Upper lobe of left lung (tissue), 6 donors: ENCODE measurements at places on chromosomes 12 and 14.

GRCh38 chr12:52212701-52213563 lies 20.1 kb upstream of the KRT7 start:
- DNase-seq: no peak
- no peaks in the 10 kb centered on the region for H3K27me3 ChIP-seq
- peak overlapping the region; percentile 70 for H3K27ac ChIP-seq
- no peak overlapping the region for H3K4me3 ChIP-seq
- H3K36me3 ChIP-seq: no peaks in the 10 kb centered on the region

DNA sequence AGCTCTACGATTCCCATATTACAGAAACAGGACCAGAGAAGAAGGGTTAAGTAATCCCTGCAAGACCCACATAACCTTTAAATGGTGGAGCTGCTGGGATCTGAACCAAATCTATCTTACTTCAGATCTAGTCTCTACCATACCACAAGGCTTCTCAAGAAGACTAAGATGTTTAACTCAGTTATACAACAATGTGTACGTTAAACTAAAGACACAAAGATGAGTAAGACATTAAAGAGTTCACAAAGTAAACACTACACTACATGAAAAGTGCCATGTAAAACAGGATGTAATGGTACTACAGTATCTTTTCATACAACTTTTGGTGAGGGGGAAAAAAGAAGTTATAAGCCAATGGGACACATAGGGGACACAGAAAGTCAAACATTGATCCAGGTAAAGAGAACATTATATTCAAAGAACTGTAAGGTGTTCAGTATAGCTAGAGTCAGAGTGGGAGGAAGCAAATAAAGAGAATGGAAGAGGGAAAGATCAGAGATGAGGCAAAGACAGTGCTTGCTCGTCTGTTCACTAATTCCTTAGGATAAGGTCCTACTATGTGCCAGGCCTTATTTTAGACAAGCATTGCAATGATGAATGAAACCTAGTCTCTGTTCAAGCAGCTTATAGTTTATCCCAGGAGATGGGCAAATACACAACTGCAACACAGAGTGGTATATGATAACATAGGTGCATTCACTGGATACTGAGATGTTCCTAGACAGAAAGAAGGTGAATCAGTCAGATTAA lies 7.7 kb downstream of the TMED10 start:
- no peaks in the 10 kb centered on the region for H3K36me3 ChIP-seq
- DNase-seq: no peak
- peaks cover 49% of the 10 kb centered on the region for H3K4me1 ChIP-seq
- no peaks in the 10 kb centered on the region for H3K27me3 ChIP-seq
- H3K27ac ChIP-seq: no peak overlapping the region
- H3K4me3 ChIP-seq: no peak overlapping the region

DNA sequence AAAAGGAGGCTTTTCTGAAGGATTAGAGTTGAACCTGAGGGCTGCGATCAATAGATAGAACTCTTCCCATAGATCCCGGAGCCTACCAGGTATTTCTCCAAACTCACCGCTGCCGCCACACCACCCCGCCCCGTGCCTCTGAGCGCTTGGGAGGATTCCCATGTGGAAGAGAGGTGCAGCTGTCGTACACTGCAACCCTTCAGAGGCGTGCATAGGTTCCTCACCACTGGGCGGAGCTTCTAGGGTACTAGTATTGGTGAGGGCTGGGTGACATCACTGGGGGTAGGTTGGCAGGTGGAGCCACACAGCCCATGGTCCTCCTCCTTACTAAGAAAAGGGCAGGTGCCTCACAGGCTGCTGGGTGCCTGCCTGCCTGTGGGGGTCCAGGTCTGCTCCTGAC lies 127.0 kb downstream of the TSPAN9 start:
- DNase-seq: no peak
- H3K4me3 ChIP-seq: no peak overlapping the region
- no peaks in the 10 kb centered on the region for H3K27me3 ChIP-seq
- H3K36me3 ChIP-seq: no peaks in the 10 kb centered on the region
- peaks cover 56% of the 10 kb centered on the region for H3K4me1 ChIP-seq

- DNase-seq: peak; percentile 60
- no peaks in the 10 kb centered on the region for H3K36me3 ChIP-seq
- no peak overlapping the region for H3K27ac ChIP-seq
- H3K4me3 ChIP-seq: no peak overlapping the region
Measured at GRCh38 chr14:74949191-74949601, 6.2 kb downstream of the PGF start.

GRCh38 chr12:57272337-57273151 lies 21.6 kb upstream of the STAC3 start:
- no peak overlapping the region for H3K27ac ChIP-seq
- H3K36me3 ChIP-seq: peaks cover 56% of the 10 kb centered on the region
- H3K4me1 ChIP-seq: no peaks in the 10 kb centered on the region
- H3K27me3 ChIP-seq: no peaks in the 10 kb centered on the region
- no peak for DNase-seq
- H3K4me3 ChIP-seq: no peak overlapping the region

DNA sequence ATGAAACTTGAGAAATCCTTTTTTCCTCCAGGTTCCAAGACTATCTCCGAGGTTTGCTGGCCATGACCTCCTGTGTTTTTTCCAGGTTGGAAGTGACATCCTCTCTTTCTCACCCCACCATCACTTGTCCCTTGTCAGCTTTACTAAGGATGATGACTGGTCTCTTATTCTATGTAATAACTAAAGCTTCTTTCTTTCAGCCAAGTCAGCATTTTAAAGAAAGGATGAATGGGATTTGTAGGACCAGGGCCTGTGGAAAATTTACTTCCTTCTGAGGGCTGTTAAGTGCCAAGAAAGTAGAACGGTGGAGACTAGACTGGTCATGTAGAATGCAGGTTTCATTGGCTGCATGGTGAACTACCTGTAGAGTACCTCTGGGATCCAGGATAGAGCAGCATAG lies 73.6 kb downstream of the FIGNL2 start:
- no peak for DNase-seq
- H3K27ac ChIP-seq: no peak overlapping the region
- no peaks in the 10 kb centered on the region for H3K4me1 ChIP-seq
- H3K27me3 ChIP-seq: no peaks in the 10 kb centered on the region
- H3K36me3 ChIP-seq: no peaks in the 10 kb centered on the region

DNA sequence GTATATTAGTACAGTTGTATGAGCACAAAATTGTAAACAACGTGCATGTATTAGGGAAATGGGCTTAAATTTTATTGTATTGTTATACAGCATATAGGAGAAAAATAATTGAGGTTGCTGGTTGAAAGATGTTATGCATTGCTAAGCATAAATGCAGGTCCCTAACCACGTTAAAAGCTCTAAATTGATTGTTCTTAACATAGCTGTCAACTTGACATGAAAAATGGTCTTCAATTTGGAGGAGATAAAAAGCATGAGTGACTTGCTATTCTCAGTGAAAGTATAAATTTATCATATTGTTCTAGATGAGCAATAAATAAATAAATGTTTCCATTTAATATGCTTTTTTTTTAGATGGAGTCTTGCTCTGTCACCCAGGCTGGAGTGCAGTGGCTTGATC lies 506.6 kb upstream of the ATXN7L3B start:
- no peaks in the 10 kb centered on the region for H3K36me3 ChIP-seq
- DNase-seq: no peak
- H3K4me3 ChIP-seq: no peak overlapping the region
- no peak overlapping the region for H3K27ac ChIP-seq
- H3K4me1 ChIP-seq: no peaks in the 10 kb centered on the region

GRCh38 chr14:66284346-66284745 lies 201.8 kb upstream of the CCDC196 start:
- no peaks in the 10 kb centered on the region for H3K36me3 ChIP-seq
- H3K4me1 ChIP-seq: no peaks in the 10 kb centered on the region
- no peaks in the 10 kb centered on the region for H3K27me3 ChIP-seq
- H3K27ac ChIP-seq: no peak overlapping the region
- H3K4me3 ChIP-seq: no peak overlapping the region

DNA sequence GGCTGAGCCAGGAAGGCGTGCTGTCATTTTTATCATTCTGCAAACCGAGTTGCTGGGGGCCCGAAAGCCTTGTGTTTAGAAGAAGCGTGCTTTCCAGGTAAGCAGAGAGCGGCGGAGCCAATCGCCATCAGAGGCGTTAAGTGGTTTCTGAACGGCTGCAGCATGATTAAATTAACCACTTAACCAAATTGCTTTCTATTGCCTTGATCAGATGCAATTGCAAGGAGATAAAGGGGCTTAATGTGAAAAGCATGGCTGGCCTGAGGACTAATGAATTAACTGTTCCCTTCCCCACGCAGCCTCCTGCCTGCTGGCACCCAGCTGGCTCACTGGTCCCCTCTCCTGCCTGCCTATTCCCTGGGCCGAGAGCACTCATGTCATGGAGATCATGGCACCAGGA lies 36.6 kb upstream of the CHGA start:
- H3K27me3 ChIP-seq: no peaks in the 10 kb centered on the region
- H3K36me3 ChIP-seq: no peaks in the 10 kb centered on the region
- no peak overlapping the region for H3K4me3 ChIP-seq
- no peaks in the 10 kb centered on the region for H3K4me1 ChIP-seq

DNA sequence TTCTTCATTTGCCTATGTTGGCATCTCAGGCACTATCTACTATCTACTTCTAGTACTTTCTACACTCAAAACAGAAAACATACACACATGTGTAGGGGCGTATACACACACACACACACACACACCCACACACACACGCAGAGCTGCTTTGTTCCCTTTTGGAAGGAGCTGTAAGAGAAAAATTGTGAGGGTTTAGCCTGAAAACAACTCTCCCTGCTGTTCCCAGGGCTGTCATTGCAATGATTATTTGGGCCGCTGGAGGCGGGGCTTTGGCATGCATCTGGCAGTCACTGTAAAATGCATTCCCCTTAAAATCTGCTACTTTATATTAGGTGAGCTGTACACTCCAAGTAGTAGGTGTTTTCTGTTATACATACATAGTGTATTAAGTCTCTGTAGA lies 29.1 kb upstream of the SLC38A2 start:
- no peak for DNase-seq
- H3K27ac ChIP-seq: no peak overlapping the region
- no peaks in the 10 kb centered on the region for H3K36me3 ChIP-seq
- no peak overlapping the region for H3K4me3 ChIP-seq

DNA sequence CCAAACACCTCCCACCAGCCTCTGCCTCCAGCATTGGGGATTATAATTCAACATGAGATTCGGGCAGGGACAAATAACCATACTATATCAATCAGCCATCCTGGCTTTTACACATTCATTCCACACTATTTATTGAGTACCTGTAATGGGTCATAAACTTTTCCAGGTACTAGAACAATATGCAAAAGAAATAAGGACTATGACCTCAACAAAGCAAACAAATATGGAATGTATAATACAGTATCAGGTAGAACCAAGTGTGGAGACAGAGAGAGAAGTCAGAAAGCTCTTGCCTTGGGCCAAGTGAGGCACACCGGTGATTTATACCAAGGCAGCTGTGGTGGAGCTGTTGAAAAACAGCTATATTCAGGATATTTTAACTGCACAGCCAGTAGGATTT lies 116.3 kb downstream of the TSPAN8 start:
- H3K4me3 ChIP-seq: no peak overlapping the region
- no peak overlapping the region for H3K27ac ChIP-seq
- no peaks in the 10 kb centered on the region for H3K27me3 ChIP-seq
- DNase-seq: no peak
- no peaks in the 10 kb centered on the region for H3K36me3 ChIP-seq

DNA sequence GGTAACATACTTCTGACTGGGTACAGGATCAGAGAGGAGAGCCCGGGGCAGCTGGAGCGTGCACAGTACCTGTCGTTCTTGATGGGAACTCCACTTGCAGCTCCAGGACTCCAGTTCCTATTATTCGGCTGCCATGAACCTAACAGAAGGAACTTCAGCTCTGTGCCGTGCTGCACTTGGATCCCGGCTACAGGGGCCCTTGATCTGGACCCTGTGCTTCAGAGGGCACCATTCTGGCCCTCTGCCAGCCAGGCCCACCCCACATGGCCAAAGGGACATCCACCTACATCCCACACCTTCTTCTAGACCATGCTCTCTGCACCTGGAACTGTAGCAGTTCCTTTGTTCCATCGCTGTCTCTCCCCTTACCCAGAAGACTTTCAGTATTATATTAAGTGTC lies 58.2 kb downstream of the PAX9 start:
- H3K27me3 ChIP-seq: no peaks in the 10 kb centered on the region
- H3K36me3 ChIP-seq: no peaks in the 10 kb centered on the region
- H3K27ac ChIP-seq: no peak overlapping the region
- H3K4me1 ChIP-seq: no peaks in the 10 kb centered on the region
- DNase-seq: no peak
- H3K4me3 ChIP-seq: no peak overlapping the region

DNA sequence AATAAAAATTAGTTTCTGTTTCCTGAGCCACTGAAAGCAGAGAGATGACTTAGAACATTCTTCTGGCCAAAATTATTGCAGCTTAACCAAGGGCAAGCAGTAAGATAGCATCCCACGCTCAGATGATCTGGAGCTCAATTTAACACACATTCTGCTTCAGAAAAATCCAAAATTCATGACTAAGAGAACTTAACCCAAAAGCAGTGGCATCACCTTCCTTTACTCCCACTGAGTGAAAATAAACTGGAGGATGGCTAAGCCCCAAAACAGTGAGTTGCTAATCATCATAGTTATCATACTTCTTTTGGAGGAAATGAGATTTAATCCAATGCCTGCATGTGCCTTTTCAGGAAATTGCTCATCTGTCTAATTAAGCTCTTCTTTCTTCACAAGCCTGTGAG lies 195.4 kb downstream of the DUSP6 start:
- H3K4me3 ChIP-seq: no peak overlapping the region
- no peak overlapping the region for H3K27ac ChIP-seq

DNA sequence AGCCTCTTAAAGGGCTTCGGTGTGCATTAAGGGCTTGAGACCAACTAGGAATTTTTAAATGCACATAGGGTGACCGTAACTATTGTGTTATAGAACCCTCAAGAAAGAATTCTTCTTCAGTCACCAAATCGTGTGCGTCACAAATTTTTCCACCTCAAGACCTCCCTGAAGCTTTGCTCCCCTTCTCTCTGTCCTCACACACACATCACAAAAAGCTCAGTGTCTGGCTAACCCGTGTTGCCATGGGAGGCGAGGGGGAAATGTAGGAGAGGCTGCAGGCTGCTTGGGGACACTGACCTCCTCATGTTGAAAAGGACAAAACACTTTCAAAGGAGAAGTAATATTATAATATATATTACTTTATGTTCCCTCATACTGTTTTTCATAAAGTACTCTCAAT lies 10.6 kb downstream of the SSPN start:
- no peak overlapping the region for H3K27ac ChIP-seq
- H3K27me3 ChIP-seq: no peaks in the 10 kb centered on the region
- H3K36me3 ChIP-seq: no peaks in the 10 kb centered on the region
- H3K4me1 ChIP-seq: no peaks in the 10 kb centered on the region
- DNase-seq: no peak
- H3K4me3 ChIP-seq: no peak overlapping the region

GRCh38 chr12:131210506-131211339 lies 257.0 kb downstream of the ADGRD1 start:
- DNase-seq: peak; percentile 14
- no peak overlapping the region for H3K27ac ChIP-seq
- no peaks in the 10 kb centered on the region for H3K4me1 ChIP-seq
- no peak overlapping the region for H3K4me3 ChIP-seq
- no peaks in the 10 kb centered on the region for H3K36me3 ChIP-seq
- H3K27me3 ChIP-seq: no peaks in the 10 kb centered on the region
